Stimulated activated CD4-positive, alpha-beta T cell treated with anti-CD3 and anti-CD28 coated beads, Interleukin-12 subunit alpha, Interleukin-12 subunit beta, amount 100 ng/mL, for 48 hours (primary cell): ENCODE measurements at places on chromosomes 12 and 14.

GRCh38 chr14:44780989-44781388 is 180.8 kb downstream of the KLHL28 start:
- DNase-seq = no peak

- peak; percentile 69 for DNase-seq
These were observed 741.8 kb downstream of the TMEM121 start for GRCh38 chr14:106268013-106268727.

DNA sequence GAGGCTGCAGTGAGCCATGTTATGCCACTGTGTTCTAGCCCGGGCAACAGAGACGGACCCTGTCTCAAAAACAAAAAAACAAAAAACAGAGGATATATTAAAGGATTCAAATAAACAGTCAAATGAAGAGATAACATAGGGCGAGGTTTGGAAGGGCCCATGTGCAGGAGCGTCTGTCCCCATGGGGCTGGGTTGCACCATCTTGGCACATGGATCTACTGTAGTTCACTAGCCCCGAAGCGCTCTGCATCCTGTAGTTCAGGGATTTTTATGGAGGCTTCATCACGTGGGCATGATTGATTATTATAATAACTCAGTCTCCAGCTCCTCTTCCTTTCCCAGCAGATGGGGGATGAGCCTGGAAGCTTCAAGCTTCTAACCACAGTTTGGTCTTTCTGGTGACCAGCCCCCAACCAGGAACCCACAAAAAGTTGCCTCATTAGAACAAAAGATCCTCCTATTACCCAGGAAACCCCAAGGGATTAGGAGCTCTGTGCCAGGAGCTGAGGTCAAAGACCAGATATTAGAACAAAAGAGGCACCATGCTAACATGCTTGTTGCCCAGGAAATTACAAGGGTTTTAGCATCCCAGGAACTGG is 59.9 kb downstream of the HCAR2 start:
- DNase-seq = no peak

- peak; percentile 44 for DNase-seq
These were observed 796 bp downstream of the YAF2 start for GRCh38 chr12:42237052-42237852.

- no peak for DNase-seq
These were observed 1222.4 kb upstream of the USP15 start for GRCh38 chr12:61037792-61038191.

- DNase-seq = no peak
These were observed 154.6 kb downstream of the SLC6A15 start for GRCh38 chr12:84757978-84758377.
